ENCODE measurements at places on chromosomes 5 and 9.

GRCh38 chr5:14193496-14193895 lies 50.4 kb downstream of the TRIO start:
- no peak for DNase-seq

GRCh38 chr5:119322948-119323537 lies 32.8 kb upstream of the TNFAIP8 start:
- no peak for DNase-seq

GRCh38 chr5:96884995-96885394 lies 8.7 kb downstream of the ERAP2 start:
- DNase-seq, result no peak

DNA sequence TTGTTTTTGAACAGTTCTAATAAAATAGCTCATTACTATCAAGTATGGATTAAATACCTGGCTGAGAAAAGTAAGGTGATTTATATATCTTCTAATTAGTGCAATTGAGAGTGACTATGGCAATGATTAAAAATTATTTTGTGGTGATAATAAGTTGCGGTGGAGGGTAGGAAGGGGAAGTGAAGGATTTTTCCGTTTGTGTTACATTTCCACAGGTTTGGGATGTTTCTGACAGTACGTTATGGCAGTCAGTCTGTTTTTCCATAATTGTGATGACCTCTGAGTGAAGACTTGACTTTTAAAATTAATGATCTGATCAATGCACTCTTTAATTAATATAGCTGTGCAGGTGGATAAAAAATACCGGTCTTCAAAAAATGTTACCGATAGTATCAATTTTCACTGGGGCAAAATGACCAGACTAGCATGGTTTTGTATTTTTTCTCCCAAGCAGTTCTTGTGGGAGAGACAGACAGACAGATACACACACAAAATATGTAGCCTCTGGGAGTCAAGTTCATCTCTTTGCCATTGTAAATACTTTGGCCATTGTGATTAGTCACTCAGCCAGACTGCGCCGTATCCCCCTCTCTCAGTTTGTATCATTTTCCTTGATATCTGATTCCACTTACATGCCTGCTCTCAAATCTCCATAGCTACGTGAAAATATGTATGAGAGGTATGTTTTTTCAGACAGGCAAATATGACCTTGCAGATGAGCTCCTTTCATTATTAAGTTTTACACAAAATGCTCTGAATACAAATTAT lies 60.2 kb downstream of the ARHGAP26 start:
- DNase-seq, result no peak

DNA sequence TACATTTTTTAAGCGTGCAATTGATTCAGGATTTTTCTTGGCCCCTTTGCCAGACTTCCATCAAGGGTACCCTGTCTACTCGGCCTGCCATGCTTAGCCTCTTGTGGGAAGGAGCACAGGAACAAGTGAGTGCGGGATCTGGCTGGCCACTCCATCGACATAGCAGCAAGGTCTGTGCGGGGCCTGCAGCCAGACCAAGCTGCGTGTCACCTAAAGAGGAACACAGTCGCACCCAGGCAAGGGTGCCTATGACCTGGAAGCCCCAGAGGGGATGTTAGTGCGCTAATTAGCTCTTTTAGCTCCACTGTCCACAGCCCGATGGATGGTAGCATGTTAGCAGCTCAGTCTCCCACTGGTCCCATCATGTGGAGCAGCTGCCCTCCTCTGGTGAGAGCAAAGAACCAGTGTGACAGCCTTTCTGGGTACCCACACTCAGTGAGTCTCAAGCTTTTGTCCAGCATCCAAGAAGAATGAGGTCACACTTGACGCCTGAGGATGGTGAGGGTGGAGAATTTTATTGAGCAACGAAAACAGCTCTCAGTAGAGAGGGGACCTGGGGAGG lies 38.7 kb downstream of the FTMT start:
- no peak for DNase-seq

- DNase-seq, result no peak
These were observed 75.1 kb downstream of the ALDH7A1 start for GRCh38 chr5:126519637-126520592.

DNA sequence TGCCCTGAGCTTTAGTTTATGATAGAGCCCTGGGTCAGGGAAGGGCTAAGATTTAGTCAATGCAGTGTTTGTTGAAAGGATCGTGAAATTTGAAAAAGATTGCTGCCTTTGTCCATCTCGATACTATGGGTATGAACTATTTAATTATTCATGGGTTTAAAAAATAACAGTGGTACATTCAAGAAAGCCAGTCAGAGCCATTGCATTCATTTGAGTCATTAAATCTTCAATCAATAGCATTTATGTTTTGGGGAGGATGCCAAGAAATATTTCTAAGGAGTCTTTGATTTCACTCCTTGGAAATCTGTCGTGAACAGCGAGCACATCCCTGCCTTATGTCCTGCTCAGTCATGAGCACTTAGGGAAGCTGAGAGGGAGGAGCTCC lies 54.4 kb upstream of the LRRTM2 start:
- DNase-seq, result no peak

- DNase-seq, result no peak
These were observed 146.2 kb upstream of the IRX1 start for GRCh38 chr5:3449481-3449880.

DNA sequence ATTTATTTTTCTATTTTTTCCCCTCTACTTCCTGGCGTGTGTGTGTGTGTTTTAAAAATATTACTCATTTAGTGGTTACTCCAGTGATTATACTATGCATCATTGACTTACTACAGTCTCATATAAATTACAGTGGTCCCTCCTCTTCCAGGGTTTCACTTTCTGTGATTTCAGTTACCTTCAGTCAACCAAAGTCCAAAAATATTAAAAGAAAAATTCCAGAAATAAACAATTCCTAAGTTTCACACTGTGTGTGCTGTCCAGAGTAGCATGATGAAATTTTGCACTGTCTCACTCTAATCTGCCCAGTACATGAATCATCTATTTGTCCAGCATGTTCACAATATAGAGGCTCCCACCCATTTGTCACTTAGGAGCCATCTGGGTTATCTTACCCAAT lies 47.4 kb upstream of the CCDC112 start:
- DNase-seq, result no peak

- no peak for DNase-seq
These were observed 287.8 kb upstream of the RASA1 start for GRCh38 chr5:86979811-86980411.

DNA sequence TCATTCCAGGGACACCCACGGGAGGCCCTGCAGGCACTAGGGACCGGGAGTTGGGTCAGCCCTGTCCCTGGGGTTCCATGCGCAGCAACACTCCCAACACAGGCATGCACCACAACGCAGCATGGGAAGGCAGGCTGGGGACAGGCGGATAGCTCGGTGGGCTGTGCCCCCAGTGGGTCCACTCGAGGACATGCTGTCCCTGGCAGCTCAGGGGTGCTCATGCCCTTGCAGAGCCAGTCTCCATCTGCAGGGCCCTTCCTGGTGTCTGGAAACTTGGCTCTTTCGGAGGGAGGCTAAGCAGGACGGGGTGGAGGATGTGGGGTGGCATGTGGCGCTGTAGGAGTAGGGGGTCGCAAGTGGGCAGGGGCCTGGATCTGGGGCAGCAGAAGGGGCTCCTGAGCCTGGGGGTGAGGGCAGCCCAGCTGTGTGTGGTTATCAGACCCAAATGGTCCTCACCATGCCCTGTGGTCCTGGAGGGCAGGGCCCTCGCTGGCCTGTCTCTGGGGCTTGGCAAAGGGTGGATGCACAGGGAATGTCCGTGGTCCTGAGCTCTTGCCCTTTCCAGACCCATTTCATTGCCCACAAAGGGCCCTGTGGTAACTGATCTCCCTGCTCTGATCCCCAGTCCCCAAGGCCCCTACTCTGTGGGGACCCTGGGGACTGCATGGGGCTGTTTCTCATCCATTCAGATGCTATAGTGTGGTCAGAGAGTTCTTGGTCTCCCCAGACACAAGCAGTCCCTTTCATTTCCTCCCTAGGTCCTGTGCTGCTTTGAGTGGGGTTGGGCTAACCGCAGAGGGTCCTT lies 90.3 kb upstream of the PHYKPL start:
- no peak for DNase-seq

GRCh38 chr9:131732636-131733289 lies 7.1 kb downstream of the RAPGEF1 start:
- DNase-seq, result no peak

DNA sequence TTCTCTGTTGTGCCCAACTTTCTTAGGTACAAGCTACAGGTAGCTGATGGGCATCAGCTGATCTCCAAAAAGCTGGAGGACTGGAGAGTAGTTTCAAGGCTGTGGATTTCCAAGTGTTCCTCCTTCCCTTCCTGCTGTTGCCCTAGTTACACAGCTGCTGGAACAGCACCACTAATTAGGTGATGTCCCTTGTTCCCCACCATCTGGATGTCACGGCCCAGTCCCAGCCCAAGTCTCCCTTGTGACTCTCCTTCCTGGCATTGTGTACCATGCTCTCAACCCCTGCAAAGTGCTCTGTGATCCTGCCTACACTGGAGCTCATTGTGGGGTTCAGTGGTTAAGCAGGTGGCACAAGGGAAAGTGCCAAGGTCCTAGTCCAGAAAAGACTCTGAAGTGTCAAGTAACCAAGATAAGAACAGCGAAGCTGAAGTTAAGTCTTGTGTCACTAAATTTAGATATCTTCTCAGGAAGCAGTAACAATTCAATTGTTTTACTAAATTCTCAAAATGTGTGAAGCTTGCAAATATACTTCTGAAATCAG lies 604.5 kb downstream of the ISL1 start:
- no peak for DNase-seq

DNA sequence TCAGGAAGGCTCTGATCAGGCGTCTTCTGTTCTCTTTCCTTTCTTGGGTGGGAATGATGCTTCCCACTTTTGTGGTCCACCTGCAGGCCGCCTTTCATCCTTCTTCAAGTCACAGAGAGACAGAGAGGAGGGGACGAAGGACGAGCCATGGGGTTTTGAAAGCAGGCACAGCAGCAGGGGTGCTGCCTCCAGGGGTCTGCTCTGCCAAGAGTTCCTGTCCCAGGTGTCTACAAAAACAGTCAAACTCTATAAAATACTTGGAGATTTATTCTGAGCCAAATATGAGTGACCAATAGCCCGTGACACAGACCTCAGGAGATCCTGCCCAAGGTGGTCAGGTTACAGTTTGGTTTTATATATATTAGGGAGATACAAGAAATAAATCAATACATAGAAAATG lies 34.5 kb upstream of the LCP2 start:
- no peak for DNase-seq

All from stimulated activated CD8-positive, alpha-beta memory T cell treated with anti-CD3 and anti-CD28 coated beads, Interleukin-7, amount 100 ng/mL, for 24 hours (primary cell).